ENCODE measurements at places on chromosomes 11 and 22. TPM values are rescaled to one million over a fixed set of nuclear protein-coding genes. Genes with fewer than 3 reads are reported as not detected.
A peak's percentile ranks its signal among the peaks of the same experiment; 100 is the strongest.

ZNF202 gene
- 10.5 TPM for total RNA-seq

NNMT gene
- total RNA-seq = 470 TPM

TRMU gene
- 23.3 TPM for total RNA-seq

- no peak for DNase-seq
Observed at GRCh38 chr11:71326328-71326940, 74.1 kb upstream of the SHANK2 start.

MAPK8IP1 gene
- total RNA-seq = 14.8 TPM

DNA sequence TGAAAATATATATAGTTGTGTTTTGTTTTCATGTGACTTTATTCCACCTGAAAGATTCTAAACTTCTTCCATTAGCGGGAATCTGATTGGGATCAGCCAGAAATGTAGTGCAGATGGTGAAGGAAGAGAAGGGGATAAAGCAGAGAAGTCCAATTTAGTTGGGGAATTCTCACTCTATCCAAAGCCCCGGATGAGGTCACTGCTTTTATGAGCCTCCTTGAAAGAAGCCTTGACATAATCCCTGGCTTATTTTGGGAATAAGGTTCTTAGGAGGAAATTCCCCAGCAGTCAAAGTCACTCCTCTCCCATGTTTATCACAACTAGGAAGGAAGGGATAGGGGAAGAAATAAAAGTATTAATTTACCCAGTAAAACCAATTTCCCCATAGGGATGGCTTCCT is 41.1 kb downstream of the OSBP start:
- no peak for DNase-seq

- DNase-seq = no peak
Observed at GRCh38 chr11:65375012-65375411, 7.4 kb downstream of the SLC25A45 start.

GRCh38 chr11:77558380-77558779 is 31.4 kb upstream of the AQP11 start:
- DNase-seq = no peak

DNA sequence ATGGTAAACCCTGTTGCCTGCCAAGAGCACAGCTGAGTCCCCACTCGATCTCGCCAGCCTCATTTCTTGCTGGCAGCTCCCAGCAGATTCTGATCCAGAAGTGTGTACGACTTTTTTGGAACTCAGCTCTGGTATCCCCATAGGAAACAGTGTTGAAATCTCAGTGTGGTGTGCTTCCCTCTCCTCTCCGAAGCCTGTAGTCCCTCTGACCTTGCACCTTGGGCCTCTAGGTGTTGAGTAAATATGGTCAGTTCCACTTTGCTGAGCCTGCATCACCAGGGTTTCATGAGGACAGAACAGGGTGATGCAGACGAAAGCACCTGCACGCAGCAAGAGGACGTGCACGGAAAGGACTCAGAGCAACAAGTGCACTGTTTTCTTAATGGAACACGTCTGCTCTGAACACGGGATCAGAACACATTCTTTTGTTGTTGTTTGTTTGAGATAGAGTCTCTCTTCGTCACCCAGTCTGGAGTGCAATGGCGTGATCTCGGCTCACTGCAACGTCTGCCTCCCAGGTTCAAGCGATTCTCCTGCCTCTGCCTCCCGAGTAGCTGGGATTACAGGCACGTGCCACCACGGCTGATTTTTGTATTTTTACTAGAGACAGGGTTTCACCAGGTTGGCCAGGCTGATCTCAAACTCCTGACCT is 3.8 kb upstream of the CPT1A start:
- DNase-seq = no peak

CRYAB gene
- total RNA-seq = 23.9 TPM

- no peak for DNase-seq
Observed at GRCh38 chr11:115197031-115197430, 307.2 kb downstream of the CADM1 start.

GRCh38 chr11:117977029-117977428 is 9.2 kb upstream of the IL10RA start:
- no peak for DNase-seq

KCNQ1OT1 gene
- total RNA-seq = 0.54 TPM

DNA sequence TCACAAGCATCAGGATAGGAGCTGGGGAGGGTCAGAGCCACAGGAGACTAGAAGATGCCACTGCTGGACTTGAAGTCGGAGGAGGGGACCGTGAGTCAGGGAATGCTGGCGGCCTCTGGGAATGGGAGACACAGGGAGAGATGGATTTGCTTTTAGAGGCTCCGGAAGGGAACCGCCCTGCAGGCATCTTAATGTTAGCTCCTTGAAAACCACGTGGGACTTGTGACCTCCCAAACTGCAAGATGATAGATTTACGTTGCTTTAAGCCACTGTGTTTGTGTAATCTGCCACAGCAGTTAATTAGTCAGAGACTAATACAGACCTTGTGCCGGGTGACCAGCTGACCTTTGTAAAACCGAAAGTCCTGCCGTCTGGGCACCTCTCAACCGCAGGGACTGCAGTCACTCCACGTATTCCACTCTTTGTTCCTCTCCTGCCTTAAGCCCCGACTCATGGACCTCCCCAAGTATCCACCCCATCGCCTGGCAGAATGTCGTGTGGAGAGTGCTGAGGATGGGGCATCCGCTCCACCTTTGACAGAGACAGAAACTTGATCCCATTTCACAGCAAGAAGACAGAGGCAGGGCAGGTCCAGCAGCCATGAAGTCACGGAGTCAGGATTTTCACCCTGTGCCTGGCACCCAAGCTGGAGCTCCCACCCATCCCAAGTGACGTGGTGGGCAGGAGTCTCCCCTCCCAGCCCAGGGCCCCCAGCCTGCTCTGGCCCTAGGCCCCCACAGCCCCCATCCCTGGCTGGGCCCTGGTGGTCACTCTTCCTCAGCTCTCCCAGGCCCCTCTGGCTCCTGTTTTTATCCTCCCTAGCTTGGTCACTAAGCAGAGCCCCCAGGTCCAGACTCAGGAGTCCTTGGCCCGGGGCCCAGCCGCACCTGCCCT is 19.4 kb upstream of the CTSD start:
- peak; percentile 47 for DNase-seq

- DNase-seq = no peak
Observed at GRCh38 chr11:132200353-132200936, 830.0 kb downstream of the NTM start.

B3GAT1 gene
- 0.48 TPM for total RNA-seq

CENPM gene
- total RNA-seq = 14.3 TPM

GGTLC2 gene
- total RNA-seq = not detected

ASCC2 gene
- total RNA-seq = 41.7 TPM
